IMR-90 (cell line): ENCODE measurements at places on chromosomes 12 and 14. TPM values are rescaled to one million over a fixed set of nuclear protein-coding genes. Genes with fewer than 3 reads are reported as not detected.
A peak's percentile ranks its signal among the peaks of the same experiment; 100 is the strongest.

Gene PLBD1
- under 0.01 TPM in 1 of 2 replicates, not detected in the other for total RNA-seq

Gene HOXC10
- total RNA-seq = not detected in 2 replicates

GRCh38 chr12:131621701-131622421 is 89.0 kb upstream of the SFSWAP start:
- no peak for DNase-seq

DNA sequence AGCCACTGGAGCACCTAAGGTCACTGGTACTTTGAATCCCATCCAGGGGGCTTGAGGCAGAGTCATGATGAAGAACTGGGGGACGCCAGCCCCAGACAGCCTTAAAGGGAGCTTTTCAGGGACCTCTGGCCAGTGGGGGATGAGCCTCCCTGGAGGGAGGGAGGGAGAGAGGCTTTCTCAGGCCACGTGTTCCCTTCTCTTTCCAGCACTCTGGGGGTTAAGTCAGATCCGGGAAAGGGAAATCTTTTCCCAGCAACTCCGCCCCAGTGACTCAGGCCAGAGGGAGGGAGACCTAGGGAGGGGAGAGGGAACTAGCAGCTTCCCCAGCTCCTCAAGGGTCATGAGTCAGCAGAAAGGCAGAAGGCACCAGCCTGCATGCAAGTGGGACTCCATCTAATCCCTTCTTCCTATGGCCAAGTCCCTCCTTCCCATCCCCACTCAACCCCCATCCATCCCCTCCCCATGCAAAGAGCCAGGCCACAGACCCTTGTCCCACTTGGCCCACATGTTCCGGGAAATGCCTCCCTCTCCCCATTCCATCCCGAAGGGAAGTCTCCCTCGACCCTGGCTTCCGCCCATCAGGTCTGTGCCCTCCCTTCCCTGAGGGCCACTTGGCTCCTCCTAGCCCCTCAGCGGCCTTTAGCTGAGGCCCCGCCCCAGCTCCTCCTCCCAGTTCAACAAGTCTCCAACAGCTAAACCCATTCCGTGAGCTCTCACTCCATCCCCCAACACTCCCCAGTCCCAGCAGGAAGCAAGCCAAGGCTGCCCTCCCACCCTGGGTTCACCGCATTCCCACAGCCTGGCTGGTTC is 5.6 kb downstream of the TNFRSF1A start:
- peak; percentile 99 for DNase-seq

DNA sequence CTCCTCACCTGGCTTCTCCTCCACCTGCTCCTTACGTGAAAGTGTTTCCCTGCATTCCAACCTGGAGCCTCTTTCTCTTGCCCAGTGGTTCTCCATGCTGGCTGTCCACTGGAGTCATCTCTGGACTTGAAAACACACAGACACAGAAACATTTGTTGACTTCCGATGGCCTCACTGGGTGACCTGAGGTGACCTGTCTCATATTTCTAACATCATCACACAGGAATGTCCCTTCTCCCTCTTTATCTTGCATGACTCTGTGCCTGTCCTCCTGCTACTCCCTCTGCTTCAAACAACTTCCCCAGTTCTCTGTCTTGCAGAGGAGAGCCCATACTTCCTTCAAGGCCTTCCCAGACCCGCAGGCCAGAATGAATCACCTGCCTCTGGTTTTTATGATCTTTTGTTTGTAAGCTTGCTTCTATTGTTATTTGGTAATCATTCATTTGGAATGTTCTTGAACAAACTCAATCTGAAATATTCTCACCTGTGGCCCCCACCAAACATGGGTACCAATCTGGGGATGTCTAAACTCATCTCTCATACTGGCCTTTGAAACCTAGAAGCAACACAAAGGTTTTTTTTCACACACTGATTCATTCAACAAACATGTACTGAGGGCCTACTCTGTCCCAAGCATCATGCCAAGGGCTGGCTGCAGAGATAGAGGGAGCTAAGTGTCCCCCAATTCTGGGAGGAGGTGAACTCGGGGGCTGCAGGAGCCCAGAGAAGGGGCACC is 9.7 kb upstream of the RIN3 start:
- DNase-seq = peak; percentile 70

DNA sequence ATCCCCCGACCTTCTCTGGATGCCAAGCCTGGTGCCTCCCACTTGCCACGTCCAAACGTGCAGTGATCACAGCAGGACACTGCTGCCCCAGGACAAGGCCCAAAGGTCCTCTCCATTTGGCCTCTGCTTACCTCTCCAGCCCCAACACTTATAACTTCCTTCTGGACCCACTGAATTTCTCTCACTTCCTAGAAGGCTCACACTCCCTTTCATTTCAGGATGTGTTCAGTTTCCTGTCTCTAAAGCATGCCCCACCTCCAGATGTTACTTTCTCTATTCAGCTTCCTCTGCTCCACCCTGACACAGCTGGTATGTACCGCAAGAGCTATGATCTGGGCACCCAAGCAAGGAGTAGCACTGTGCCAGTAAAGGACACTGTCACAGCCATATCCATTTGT is 33.0 kb downstream of the CDKL1 start:
- DNase-seq = peak; percentile 18

GRCh38 chr14:104290756-104291122 is 152.4 kb downstream of the KIF26A start:
- no peak for DNase-seq

- no peak for DNase-seq
Observed at GRCh38 chr14:29650554-29651269, 276.9 kb downstream of the PRKD1 start.

DNA sequence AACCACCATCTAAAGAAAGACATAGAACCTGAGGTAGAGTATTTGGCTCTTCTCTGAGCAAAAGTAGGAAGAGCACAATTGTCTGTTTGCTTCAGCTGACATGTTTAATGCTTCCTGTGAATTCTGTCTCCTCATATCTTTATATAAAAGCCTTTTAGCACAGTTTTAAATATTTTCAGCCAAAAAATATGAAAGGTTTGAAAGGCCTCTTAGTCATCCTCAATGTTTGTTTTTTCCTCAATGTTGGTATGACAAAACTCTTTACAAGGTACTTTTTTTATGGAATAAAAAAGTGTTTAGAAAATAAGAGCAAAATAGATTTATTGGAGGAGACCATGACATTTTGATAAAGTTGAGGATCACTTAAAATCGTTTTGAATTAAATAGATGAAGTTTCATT is 360.9 kb downstream of the NAV3 start:
- DNase-seq = peak; percentile 47

GRCh38 chr12:2187195-2187945 is 134.6 kb downstream of the CACNA1C start:
- no peak for DNase-seq
